ENCODE measurements at places on chromosomes 11 and 22.
A peak's percentile ranks its signal among the peaks of the same experiment; 100 is the strongest.

DNA sequence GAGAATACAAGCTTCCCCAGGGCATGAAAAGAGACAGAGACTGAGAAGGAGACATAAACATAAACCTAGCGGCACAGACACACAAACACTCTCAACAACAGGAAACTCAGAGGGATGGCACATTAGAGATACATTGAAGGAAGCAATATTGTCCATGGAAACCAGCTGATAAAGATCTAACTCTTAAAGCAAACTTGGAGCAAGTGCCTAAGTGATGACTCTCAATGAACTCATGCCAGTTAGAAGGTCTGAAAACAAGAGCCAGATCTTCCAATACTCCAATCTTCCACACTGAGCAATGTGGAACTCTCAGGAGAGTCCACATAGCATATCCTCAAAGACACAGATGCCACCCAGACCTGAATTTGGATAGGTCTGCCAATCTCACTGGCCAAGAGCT is 168.8 kb upstream of the ISX start:
- DNase-seq = no peak

DNA sequence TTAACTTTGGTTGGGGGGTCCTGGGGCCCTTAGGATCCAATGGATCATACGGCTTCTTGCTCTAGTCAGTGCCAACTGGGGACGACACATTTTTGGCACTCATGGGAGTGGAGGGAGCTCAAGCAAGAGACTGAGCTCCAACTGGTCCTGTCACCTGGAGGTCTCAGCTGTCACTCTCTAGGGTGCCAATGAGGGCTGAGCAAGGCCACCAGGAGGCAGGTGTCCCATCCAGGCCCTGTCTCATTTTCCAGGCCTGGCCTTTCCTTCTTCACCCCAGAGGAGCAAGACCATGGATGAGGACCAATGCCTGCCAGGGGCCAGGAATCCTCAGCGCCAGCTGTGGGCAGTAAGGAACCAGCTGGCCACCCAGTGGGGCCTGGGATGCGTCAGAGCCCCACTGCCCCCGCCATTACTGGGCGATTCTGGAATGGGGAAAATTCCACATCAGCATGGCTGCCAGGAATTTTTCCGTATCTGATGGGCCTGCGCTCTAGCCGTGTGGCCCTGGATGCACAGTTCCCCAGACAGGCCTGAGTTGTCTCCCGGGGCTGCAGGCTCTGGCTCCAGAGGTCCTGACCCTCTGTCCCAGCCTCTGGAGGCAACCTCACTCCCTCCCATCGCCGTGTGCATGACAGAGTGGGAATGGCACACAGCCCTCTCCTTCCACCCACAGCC is 669 bp upstream of the GAL3ST1 start:
- peak; percentile 25 for DNase-seq

GRCh38 chr11:124536520-124536919 is 6.9 kb downstream of the OR8B12 start:
- no peak for DNase-seq

- no peak for DNase-seq
Measured at GRCh38 chr11:61766353-61766841, 14.0 kb downstream of the MYRF start.

- no peak for DNase-seq
Measured at GRCh38 chr22:50294319-50294656, 13.2 kb downstream of the PLXNB2 start.

DNA sequence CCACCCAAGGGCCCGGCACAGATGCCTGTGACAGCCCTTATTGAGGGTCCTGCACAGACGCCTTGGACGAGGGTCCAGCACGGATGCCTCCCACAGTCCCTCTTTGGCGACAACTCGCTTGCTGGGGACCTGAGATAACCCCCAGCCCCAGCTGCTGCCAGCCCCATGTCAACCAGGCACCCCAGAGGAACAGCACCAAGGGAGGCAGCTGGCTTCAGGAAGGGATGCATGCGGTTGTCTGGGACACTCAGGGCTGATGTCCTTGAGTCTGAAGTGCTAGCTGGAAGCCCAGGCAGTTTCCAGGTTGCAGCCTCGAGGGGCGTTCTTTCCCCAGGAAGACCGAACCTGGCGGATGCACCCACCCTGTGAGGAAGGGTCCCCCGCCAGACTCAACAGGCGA is 33.8 kb downstream of the MOB2 start:
- DNase-seq = no peak

GRCh38 chr11:15199693-15200092 is 85.0 kb downstream of the INSC start:
- peak; percentile 52 for DNase-seq

DNA sequence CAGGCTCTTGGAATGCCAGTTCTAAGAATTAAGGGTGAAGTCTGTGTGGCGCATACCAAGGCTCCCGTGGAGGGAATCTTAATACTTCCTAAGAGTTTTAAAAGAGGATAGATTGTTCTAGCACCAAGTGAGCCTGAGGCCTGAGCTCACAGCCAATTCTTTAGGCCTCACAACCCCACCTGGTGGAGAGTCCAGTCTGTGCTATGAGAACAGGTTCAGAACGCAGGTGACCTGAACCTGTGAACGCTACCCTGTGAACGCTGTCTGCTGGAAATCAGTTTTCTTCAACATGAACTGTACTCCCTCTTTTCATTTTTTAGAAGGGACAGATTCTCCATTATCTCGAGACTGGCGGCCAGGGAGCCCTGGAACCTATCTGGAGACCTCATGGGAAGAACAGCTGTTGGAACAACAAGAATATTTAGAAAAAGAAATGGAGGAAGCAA is 43.2 kb upstream of the DLAT start:
- no peak for DNase-seq

GRCh38 chr11:31656051-31656450 is 146.5 kb downstream of the ELP4 start:
- no peak for DNase-seq

GRCh38 chr22:25334162-25334490 is 114.7 kb downstream of the CRYBB2 start:
- DNase-seq = no peak

GRCh38 chr22:43173566-43173965 is 13.4 kb downstream of the TTLL12 start:
- DNase-seq = no peak

- DNase-seq = no peak
Measured at GRCh38 chr11:62665599-62666258, 617 bp downstream of the CSKMT start.

DNA sequence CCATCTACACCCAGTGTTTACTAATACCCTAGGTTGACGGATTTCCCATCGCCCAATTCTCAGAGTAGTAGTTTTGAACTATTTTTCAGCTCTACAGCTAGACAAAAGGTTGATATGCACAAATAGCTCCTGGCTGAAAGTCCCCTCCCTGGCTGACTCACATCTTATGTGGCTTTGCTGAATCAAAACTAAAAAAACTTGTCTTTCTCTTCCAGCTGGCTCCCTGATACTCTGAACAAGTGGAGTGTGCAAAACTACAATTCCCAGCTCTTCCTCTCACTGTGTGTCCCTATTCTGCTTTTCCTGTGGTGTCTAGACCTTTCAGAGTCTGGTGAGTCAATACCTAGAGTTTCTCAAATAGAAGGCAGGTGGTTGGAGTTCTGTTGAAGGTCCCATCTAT is 12.7 kb upstream of the LARGE1 start:
- DNase-seq = no peak

DNA sequence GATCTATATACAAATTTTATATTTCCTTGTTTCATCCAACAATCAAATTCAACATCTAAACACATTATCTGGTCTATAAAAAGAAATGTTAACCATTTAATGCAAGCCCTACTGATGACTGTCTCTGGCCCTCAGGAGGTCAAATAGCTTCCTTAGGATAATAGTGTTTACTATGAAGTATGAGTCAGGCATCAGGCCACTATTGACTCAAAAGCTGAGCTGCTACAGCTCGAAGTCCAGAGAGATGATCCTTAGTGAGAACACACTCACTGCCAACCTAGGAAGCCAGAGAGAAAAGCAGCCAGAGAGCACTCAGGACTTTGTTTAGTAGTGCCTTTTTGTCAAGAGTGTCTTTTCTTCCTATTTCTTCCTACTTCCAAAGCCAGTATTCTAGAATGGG is 171.8 kb downstream of the SOX6 start:
- no peak for DNase-seq

DNA sequence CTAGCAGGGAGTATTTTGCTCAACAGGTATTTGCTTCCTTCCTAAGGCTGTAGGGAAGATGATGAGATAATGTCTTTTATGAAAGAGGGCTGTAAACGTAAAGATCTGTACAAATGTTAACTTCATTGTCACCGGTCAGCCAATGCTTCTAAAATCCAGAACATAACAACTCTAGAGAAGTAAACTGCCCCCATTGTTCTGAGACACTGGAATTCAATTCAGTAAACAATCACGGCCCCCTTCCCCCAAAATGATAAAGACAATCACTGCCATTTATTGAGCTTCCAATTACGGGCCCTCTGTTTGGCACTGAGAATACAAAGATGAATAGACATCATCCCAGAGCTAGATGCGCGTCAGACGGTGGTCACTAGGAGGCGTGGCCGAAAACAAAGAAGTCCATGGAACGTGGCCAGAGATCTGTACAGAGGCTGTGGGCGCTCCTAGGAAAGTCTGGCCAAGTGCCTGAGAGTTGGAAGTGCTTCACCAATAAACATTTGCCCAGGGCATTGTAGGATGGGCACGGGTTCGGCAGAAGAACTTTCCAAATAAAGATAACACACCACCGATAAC is 576 bp downstream of the TMEM258 start:
- DNase-seq = peak; percentile 54

DNA sequence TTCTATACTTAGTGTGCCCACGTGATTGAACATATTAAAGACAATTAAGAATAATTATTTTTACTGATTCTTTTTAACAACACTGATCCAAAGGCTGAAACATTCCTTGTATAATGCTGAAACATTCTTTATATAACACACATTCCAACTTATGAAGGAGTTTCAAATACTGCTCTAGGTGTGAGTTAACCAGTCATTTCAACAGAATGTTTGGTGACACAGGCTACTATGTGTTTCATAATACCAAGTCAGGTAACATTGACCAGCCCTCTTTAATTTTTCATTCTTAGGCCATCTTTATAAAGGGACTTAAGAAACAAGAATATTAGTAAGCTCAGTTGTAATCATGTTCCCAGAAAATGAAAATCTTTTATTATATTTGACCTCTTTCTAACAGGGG is 136.6 kb downstream of the ELP4 start:
- DNase-seq = no peak

DNA sequence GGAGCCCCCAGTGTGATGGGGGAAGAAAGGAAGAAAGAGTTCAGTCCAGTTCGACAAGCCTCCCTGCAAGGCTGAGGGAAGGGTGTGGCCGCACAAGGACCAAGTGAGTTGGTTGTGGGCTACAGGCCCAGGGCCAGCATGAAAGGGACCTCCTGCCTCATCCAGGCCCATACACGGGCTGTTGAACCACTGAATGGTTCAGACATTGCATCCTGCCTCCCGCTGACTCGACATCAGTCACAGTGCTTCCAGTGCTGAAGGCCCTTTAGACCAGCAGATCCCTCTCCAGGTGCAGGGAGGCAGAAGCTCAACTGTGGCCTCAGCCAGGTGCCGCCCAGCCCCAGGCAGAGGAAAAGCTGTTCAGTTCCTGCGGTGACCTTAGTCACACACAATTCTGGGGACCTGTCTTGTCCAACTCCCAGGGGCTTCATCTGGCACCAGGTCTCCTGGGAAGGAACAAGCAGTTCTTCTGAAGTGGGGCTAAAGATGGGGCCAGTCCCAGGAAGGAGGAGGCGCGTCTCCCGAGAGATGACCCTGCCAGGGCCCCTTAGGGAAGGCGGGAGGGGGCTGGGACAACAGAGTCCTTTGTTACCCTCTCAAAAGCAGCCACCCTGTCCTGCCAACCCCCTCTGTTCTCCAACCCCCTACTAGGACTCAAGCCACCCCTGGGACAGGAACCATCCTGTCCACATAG is 6.6 kb downstream of the ARRB1 start:
- no peak for DNase-seq

DNA sequence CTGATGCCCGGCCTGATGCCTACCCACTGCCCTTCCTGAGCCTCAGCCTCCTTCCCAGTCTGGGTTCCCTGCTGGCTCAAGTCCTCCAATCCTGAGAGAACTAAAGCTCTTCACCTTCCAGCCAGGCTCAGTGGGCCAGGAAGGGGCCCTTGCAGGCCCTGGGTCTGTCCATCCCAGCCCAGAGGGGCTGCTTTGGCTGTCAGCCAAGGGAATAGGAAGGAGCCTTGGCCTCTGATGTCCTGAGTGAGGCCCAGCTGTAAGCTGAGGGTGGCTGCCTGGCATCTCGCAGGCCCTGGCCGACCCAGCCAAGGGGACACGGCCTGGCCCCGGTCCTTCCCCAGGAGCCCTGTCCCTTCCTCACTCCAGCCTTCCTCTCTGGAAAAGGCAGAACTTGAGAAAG is 83.4 kb downstream of the DHCR7 start:
- no peak for DNase-seq

- peak; percentile 67 for DNase-seq
Measured at GRCh38 chr11:9663699-9664275, at the start of gene SWAP70. Gene SWAP70, plus strand, starts transcription at chr11:9664077. Its CDS starts 103 bp downstream, at chr11:9664180.

DNA sequence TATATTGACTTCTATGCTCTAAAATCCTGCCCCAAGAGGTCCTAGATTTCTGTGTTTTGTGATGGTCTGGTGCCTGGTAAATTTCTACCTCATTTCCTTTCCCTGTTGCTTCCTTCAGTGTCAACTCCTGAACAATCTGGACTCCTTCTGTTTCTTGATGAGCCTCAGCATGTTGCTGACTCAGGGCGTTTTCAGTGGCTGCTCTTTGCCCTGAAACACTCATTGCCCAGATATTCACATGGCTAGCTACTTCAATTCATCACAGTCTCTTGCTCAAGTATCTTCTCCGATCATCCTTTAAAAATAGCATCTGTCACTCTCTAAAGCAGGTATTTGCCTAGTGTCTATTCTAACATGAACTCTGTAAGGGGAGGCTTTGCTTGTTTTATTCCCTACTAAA is 526.3 kb upstream of the RAG2 start:
- DNase-seq = no peak

- DNase-seq = no peak
Measured at GRCh38 chr11:75656044-75656727, 12.7 kb downstream of the MAP6 start.

DNA sequence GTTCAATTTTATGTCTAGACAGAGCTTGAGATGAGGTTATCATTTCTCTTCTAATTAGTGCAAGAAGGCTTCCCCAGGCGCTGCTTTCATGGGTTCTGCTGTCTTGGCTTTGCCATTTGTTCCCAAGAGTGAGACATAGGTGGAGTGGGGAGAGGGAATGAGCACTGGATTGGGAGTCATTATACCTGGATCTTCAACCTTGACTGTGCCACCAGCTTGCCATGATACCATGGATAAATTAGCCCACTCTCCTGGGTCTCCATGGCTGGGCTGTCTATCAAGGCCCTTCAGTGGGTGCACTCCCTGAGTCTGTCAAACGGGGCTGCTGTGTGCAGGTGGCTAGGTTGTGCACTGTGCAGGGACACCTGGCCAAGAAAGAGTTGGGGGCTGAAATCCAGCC is 15.6 kb upstream of the NECTIN1 start:
- no peak for DNase-seq
